ENCODE measurements at places on chromosomes 16 and 17. TPM values are rescaled to one million over a fixed set of nuclear protein-coding genes. Genes with fewer than 3 reads are reported as not detected.

- no peak overlapping the region for H3K4me3 ChIP-seq
- no peak overlapping the region for H3K27ac ChIP-seq
- H3K27me3 ChIP-seq = no peaks in the 10 kb centered on the region
- H3K36me3 ChIP-seq = no peaks in the 10 kb centered on the region
- no peaks in the 10 kb centered on the region for H3K4me1 ChIP-seq
These were observed 4.2 kb downstream of the MYH13 start for GRCh38 chr17:10368561-10368960.

Gene SYCE1L
- 11.5 TPM for total RNA-seq

GRCh38 chr17:67435122-67435521 is 58.0 kb downstream of the PITPNC1 start:
- DNase-seq = no peak
- no peak overlapping the region for H3K27ac ChIP-seq
- no peak overlapping the region for H3K4me3 ChIP-seq
- H3K4me1 ChIP-seq = no peaks in the 10 kb centered on the region
- peaks cover 4% of the 10 kb centered on the region for H3K36me3 ChIP-seq

DNA sequence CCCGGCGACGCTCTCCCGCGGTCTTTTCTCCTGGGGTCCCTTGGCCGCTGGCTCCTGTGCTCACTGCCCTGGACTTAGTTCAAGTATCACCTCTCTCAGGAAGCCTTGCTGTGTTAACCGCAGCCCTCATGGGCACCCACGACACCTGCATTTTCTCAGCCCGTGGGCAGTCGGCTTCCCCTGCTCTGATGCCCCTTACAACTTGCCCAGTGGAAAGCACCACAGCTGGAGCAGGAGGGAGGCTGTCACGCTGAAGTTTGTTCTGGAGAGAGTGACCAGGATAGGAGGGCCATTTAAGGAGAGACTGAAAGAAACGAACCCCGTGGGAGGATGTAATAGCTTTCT is 395 bp downstream of the STXBP4 start:
- DNase-seq = no peak
- no peak overlapping the region for H3K4me3 ChIP-seq
- H3K27ac ChIP-seq = no peak overlapping the region
- H3K4me1 ChIP-seq = no peaks in the 10 kb centered on the region

Gene USP32
- total RNA-seq = 73.5 TPM

DNA sequence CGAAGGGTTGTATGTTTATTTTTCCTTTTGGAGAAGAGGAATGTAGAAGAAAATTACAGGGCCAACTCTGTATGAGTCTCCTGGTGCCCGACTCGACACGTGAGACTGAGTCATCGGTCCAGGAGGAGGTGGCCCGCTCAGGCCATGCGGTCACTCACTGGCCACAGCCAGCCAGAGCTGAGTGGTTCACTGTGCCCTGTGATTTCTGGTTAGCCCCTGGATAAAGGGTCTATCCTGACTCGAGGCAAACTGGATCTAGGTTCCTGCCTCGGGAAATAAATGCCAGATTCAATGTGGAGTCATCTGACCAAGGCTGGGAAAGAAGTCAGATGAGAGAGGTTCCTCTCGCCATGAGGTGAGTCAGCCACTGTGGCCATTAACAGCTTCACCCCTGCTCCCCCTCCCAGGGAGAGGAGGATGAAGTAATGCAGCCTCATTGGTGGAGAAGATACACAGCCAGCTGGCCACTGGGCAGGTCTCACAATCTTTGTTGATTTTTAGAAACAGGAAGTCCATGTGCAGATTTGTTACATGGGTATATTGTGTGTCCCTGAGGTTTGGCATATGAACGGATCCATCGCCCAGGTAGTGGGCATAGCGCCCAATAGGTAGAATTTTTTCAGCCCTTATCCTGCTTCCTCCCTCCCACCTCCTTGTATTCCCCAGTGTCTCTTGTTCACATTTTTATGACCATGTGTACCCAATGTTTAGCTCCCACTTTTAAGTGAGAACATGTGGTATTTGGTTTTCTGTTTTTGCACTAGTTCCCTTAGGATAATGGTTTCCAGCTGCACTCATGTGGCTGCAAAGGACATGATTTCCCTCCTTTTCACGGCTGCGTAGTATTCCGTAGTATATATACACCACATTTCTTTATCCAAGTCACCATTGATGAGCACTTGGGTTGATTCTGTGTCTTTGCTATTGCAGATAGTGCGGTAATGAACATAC is 21.7 kb upstream of the USP36 start:
- H3K4me1 ChIP-seq = no peaks in the 10 kb centered on the region
- DNase-seq = no peak
- no peak overlapping the region for H3K27ac ChIP-seq
- peaks cover 10% of the 10 kb centered on the region for H3K36me3 ChIP-seq
- no peak overlapping the region for H3K4me3 ChIP-seq
- no peaks in the 10 kb centered on the region for H3K27me3 ChIP-seq

- 0 out of 2 replicates have a peak, but pooled peaks cover 8% of the 10 kb centered on the region for H3K36me3 ChIP-seq
- peaks cover 3% of the 10 kb centered on the region for H3K27me3 ChIP-seq
- no peak for DNase-seq
- H3K4me1 ChIP-seq = peaks cover 4% of the 10 kb centered on the region
These were observed 51.3 kb upstream of the FA2H start for GRCh38 chr16:74825941-74826340.

Gene AIPL1
- total RNA-seq = 0.57 TPM

DNA sequence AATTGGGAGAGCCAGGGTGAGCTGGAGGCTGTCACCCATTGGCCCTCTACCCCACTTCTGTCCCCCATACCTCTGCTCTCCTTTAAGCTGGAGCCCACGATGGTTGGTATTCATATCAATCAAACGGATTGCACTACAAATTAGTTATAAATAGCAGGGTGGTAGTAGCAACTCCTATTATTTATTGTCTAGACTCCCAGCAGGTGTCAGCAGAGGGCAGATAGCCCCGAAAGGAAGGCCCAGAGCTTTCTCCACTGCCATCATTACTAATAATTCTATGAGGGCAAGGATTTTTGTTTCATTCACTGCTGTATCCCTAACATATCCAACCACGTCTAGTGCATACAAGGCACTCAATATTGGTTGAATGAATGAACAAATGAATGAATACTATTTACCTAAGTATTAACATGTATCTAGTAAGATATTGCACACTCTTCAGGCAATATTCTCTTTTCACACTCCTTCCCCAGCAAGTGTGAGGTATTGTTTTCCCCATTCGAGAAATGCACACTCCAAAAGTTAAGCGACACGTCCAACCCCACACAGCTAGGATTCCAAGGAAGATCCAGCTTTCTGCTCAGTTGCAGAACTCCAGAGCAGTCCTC is 6.3 kb downstream of the C17orf50 start:
- H3K36me3 ChIP-seq = no peaks in the 10 kb centered on the region
- no peak for DNase-seq
- H3K4me3 ChIP-seq = no peak overlapping the region
- peaks cover 2% of the 10 kb centered on the region for H3K27me3 ChIP-seq

GRCh38 chr17:45022655-45023339 is 28.6 kb downstream of the DCAKD start:
- peaks cover 2% of the 10 kb centered on the region for H3K36me3 ChIP-seq
- H3K4me3 ChIP-seq = no peak overlapping the region
- no peaks in the 10 kb centered on the region for H3K4me1 ChIP-seq
- H3K27me3 ChIP-seq = peaks cover 24% of the 10 kb centered on the region

Gene SLC16A6
- total RNA-seq = 0.33 TPM

DNA sequence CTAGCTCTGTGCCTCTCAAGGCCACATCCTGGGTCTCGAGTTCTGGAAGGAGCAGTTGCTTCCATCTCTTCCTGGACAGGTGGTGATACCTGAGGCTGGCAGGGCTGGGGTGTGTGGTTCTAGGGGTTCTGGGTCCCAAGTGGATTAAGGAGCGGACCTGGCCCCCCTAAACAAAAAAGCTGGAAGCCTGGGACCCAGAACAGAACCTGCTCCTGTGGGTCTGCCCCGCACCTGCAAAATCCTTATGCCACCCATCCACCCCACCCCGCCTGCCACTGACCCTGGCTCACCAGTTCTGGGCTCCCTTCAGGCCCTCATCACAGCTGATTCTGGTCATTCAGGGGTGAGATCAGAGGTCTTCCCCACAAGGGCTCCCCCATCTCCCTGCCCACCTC is 44.8 kb downstream of the ADCY7 start:
- H3K36me3 ChIP-seq = peaks cover 32% of the 10 kb centered on the region
- no peak overlapping the region for H3K4me3 ChIP-seq
- no peak overlapping the region for H3K27ac ChIP-seq
- no peaks in the 10 kb centered on the region for H3K27me3 ChIP-seq

- H3K4me1 ChIP-seq = peaks cover 2% of the 10 kb centered on the region
- H3K27me3 ChIP-seq = no peaks in the 10 kb centered on the region
- no peak overlapping the region for H3K4me3 ChIP-seq
- no peak for DNase-seq
These were observed 205.3 kb upstream of the TNRC6C start for GRCh38 chr17:77753246-77753645.

Gene ALOX12B
- 0.86 TPM for total RNA-seq

DNA sequence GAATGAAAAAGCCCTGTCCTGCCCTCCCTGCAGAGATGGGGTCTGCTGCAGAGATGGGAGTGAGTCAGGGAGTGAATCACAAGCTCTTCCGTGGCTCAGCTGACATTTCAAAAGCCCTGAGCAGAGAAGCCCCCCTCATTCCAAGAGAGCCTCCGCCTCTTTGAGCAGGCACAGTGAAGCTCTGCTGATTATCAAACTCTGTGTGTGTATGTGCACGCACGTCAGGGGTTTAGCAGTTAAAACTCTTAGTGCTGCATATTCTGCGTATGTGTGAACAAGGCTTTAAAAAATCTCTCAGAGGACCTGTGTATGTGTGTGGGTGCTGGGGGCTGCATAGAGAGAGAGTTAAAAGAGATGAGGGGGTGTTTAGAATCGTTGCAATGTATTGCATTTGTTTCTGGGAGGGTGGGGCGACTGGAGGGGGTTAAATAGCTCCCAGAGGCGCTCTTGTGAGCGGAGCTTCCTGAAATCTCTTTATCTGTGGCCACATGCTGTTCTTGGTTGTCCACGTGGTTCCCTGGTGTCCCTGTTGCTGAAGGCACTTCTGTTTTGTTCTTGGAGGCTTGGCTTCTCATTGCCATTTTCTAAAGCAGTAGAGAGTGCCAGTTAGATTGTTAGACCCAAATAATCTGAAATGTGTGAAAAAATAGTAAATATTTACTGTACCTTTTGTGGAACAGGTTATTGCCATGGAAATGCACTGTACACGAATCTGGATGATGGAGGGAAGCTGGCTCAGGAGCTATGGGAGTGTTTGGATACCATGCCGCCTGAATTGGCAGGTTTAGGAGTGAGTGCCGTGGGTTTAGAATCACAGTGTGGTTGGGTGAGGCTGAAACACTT is 116.6 kb downstream of the PRKCB start:
- peaks cover 13% of the 10 kb centered on the region for H3K4me1 ChIP-seq
- peak overlapping the region; percentile 23 for H3K4me3 ChIP-seq
- H3K36me3 ChIP-seq = no peaks in the 10 kb centered on the region
- DNase-seq = no peak
- H3K27ac ChIP-seq = no peak overlapping the region

DNA sequence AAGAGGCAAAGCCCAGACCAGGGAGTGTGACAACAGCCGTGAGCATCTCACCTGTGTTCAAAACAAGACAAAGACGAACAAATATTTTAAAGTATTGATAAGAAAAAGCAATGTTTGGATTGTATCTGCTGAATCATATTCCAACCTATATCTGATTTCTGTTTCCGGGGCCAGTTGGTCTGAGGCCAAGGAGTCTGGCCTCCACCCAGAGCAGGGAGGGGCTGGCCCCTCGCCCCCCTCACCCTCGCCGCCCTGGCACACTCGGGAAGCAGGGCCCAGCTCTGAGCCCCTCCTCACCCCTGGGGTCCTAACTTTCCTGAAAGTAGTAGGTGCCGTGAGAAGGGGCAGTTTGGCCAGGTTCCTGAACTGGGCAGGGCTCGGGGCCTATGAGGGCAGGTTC is 48.0 kb downstream of the ACTG1 start:
- no peak overlapping the region for H3K4me3 ChIP-seq
- no peaks in the 10 kb centered on the region for H3K36me3 ChIP-seq
- no peak for DNase-seq
- H3K27ac ChIP-seq = no peak overlapping the region

DNA sequence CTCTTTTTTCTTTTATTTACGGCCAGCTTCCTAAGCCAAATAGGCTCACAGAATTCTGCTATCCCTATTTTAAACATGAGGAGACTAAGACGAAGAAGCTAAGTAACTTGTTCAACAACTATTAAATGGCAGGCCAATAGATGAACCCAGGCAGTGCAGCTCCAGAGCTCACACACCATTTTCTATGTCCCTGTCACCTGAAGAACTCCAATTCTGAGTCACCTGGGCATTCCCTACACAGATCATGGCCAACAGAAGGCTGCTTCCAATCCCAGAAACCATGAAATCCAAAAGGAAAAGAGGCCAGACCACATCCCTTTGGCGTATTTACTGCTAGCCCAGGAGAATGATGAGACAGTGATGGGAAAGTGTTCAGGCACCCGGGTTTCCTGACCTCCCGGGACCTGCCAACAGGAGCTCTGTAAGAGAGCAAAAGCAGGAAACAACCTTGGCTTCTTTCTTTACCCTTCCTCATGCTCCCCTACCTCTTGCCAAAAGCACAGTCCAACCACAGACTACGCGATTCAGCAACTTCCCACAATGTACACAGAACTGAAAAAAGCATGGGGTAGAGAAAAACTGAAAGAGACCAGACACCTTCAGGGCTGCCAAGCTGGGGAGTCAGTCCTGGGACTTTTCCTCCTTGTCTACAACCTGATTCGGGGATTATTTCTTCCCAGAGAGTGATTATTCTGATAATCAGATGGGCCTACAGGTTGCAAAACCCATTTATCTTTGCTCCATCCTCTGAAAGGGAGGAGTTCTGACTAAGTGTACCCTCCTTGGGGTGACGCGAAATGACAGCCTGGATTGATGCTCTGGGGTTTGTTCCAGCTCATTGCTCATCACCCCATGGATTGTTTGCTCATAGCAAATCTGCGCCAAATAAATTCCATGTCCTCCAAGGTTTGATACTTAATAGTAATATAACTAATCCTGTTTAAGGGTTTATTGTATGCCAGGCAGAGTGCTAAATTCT is 47.8 kb upstream of the HAS3 start:
- no peak overlapping the region for H3K4me3 ChIP-seq
- H3K27me3 ChIP-seq = no peaks in the 10 kb centered on the region
- no peaks in the 10 kb centered on the region for H3K4me1 ChIP-seq
- H3K27ac ChIP-seq = no peak overlapping the region

Gene PPP1R9B
- 23.0 TPM for total RNA-seq

Measured in H9 (cell line).